ENCODE measurements at places on chromosomes 4 and X.

GRCh38 chr4:105630670-105631655 is 77.5 kb downstream of the INTS12 start:
- no peak for DNase-seq

DNA sequence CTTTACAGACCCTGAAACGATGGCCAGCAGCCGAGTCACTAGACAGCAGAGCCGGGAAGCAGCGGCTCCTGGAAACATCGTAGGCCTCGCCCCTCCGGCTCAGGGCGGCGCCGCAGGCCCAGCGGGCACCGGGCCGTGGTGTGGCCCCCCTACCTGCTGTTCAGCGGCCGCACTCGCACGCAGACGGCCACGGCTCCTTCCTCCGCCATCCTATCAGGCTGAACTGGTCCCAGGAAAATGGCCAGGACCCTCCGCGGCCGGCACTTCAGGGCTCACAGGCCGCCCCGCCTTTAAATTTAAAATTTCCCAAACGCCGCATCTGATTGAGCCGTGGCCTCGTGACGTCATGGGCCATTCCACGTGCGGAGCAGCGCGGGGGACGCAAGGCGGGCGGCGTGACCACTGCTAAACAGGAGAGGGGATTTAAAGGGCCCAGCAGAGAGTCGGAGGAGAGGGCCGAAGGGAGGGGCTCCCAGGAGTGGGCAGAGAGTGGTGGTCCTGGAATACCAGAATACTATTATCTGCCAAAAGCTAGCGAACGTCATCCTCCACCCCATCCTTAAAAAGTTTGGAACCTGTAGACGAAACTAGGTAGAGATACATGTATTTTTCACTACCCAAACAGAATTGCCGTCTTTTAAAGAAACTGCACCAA is at the start of gene CENPE:
TSS of gene CENPE (minus strand) at position 233 of the 655 bp plus-strand sequence. CDS start at position 209, 24 bp downstream.
- DNase-seq, result peak; percentile 76

- DNase-seq, result no peak
These were observed 78.3 kb downstream of the CT47B1 start for GRCh38 chrX:120797188-120797851.

DNA sequence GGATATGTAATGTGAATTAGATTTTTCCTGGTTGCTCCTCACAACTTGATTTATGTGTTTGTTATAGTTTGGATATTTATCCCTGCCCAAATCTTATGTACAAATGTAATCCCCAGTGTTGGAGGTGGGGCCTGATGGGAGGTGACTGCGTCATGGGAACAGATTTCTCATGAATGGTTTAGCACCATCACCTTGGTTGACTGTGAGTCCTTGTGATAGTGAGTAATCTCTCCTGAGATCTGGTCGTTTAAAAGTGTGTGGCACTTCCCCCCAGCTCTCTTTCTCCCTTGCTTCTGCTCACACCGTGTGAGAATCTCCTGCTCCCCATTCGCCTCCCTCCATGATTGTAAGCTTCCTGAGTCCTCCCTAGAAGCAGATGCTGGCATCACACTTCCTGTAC is 2.2 kb downstream of the MID2 start:
- no peak for DNase-seq

- DNase-seq, result no peak
These were observed 72.2 kb upstream of the PPP3CA start for GRCh38 chr4:101419336-101420135.

DNA sequence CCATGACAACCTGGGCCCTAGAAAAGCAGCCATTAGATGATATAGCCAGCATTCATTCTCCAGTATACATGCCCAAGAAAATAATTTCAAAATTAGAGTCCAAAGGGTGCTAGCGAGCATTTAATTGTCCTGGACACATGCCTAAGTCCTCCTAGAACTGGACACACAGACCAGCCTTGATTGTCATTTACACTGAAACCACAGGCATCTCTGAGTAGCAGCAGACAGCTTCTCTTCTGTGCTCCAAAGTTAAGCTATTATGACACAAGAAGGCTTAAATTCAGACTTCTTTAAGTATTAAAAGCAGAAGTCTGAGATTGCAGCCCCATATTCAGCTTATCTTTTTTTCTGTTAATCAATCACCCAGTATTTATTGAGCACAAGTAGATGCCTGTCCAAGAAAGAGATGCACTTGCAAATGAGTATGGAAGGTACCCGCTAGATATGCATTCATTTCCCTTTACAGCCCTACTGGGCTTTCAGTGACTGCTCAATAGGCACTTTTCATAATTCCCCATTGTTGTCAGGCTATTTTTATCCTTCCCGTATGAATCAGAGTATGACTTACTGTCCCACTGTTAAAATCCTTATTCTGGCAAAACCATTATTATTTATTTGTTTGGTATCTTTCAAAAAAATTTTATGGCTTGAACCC is 374.1 kb downstream of the FBXW7 start:
- DNase-seq, result no peak

DNA sequence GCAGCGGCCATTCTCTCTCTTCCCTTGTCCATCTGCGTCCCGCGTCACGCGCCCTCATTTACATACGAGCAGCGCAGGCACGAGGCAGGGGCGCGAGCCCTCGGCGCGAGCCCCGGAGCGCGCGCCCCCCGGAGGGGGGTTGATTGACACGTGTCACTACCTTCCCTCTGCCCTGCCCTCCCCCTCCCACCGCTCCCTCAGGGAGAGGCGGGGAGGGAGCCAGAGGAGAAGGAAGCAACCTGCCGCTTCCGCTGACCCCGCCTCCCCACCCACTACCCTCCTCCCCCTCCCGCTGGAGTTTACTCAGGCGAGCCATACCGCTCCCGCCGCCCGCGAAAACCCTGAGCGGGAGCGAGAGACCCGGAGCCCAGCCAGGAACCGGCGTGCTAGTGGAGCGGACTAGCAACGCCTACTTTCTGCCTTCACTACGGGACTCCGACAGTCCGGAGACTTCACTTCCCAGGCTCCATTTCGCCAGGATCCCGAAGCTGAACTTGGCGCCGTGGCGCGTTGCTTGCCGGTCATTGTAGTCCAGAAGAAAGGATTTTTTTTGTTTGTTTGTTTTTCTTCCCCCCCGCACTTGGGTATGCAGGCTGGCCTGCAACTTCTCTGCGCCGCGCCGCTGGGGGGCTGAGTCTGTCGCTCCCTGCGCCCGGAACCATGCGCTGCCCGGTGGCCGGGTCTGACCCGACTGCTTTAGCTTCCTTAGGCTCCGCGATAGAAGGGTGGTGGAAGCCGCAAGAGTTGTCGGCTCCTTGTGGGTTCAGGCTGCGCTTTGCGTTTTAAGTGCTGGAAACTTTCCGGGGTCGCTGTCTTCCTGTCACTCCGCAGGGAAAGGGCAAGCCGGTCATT is at the start of gene LCORL:
TSS of gene LCORL (minus strand) at position 36 of the 852 bp plus-strand sequence. CDS start at position 32, 4 bp downstream.
- peak; percentile 84 for DNase-seq

DNA sequence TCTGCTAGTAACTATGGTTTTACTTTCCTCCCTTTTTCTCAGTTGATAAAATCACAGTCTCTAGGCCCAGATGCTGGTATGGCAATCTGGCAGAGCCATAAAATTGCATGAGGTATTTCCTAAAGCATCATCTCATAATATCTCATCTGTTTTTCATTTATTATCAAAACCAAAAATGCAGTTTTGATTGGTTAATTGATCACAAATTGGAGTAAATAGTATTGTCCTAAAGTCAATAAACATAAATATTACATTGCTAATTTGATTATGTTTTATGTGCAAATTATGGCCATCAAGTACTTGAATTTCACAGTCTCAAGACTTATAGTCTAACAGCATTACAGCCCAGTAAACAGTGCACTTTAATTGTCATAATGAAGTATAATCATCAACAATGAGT is 2365.6 kb downstream of the ARAP2 start:
- no peak for DNase-seq

GRCh38 chr4:94957030-94957429 is 199.3 kb downstream of the BMPR1B start:
- DNase-seq, result no peak

GRCh38 chr4:48033825-48034413 is 17.3 kb downstream of the NIPAL1 start:
- peak; percentile 49 for DNase-seq

DNA sequence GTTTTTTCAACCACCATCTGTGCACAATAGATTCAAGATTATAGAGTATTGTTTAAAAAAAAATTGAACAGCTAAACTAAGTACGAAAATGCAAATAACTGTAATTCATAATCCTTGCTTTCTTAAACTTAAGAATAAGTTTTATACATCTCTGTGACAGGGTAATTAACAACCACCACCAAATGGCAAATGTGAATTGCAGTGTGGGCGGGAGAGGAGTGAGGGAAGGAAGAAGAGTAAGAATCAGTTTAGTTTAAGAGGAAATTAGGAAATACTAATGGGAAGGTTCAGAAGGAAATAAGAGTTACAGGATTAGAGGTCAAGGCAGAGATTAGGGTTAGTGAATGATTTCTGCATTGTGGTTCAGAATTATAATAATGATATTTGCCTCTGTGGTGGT is 430.9 kb downstream of the SPRY1 start:
- no peak for DNase-seq

DNA sequence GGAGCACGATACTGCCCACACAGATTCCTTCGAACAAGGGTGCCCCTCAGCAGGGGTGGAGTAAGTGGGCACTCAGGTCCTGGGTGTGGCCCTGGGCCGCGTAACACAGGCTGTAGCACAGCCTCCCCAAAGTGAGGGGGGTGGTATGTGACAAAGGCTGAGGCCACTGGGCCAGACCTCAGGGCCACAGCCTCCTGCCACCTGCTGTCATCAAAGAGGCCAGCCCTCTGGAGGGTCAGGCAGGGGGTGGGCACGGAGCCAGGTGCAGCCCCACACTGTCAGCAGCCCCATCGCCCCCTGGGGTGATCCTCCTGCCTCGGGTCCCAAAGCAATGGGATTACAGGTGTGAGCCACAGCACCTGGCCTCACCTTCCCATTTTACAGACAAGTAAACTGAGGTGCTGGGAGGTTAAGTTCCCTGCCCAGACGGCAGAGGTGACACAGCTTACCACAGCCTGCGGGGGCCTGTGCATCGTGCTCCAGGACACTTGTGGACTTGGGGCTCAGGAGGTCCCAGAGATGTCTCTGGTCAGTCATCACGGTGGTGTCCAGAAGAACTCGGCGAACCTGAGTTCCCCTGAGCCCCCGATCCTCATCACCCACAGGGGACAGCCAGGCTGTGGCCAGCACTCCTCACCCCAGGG is 27.5 kb upstream of the MXD4 start:
- no peak for DNase-seq

DNA sequence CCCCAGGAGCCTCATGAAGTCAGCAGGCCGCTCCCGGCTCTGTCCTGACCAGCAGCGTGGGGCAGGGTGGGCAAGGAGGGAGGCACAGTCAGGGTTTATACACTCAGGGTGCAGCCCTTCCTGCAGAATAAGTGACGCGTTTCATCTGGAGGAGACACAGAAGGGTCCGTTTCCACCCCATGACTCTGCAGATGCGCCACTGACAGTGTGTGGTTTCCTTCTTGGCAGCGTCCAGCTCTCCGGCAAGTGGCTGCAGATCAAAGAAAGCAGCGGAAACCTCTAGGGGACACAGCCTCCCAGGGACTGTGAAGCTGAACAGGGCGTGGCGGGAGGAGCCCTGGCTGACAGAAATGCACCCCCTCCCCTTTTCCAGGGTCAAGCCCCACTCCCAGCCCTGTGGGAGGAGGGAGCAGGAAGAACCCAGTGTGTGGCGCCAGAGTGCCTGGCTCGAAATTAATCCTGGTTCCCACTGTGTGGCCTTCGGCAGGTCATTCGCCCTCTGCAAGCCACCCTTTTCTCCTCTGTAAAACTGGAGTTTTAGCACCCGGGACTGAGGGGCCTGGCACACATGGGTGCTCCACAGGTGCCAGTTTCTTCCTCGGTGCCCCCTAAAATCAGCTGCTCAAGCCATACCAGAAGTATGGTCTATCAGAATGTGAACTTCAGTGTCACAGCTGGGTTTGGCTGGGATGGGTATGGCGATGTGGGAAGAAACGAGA is 17.3 kb upstream of the TBC1D14 start:
- no peak for DNase-seq

GRCh38 chrX:154448484-154448883 is 4.5 kb downstream of the FAM50A start:
- no peak for DNase-seq

GRCh38 chr4:13537011-13537831 is 7.1 kb downstream of the NKX3-2 start:
- no peak for DNase-seq

GRCh38 chr4:33890841-33891240 is 2353.5 kb downstream of the ARAP2 start:
- no peak for DNase-seq

- DNase-seq, result no peak
These were observed 926.6 kb downstream of the STIM2 start for GRCh38 chr4:27787195-27787594.

GRCh38 chrX:110435196-110435595 is 76.5 kb downstream of the RTL9 start:
- no peak for DNase-seq

DNA sequence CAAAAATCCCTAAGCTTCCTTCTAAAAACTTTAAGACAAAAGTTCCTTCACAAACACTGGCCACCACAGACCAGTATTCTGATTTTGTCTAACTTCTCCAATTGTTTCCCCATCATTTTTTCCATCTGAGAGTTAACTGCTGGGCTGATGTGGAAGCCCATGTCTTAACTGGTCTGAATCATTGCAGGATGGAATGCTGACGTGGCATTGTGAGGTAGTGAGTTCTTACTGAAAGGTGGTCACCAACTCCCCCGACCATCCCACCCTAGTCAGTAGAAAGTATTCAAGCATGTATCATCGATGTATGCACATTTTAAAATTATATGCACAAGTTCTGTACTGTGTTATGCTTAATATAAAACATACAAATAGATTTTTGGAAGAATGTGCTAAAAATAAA is 99.1 kb upstream of the SMIM10 start:
- no peak for DNase-seq

- DNase-seq, result no peak
These were observed 146.7 kb upstream of the VCX3A start for GRCh38 chrX:6681521-6682145.

DNA sequence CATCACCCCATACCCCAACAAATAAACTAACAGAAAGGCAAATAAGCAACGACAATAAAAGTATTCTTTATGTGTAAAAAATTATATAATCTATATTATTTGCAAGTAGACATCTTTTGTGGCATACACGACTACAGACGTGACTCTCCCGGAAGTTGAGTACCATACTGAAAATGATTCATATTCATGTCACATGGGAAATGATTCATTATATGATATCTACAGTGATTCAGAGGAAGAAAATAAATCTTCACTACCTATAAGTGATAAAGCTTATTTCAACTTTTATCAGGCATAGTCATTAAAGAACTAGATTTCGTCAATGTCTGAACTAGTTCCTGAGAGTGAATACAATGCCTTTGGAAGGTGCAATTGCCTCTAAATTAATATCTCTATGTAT is 4.6 kb upstream of the ANTXR2 start:
- no peak for DNase-seq

GRCh38 chrX:74277846-74278245 is 26.1 kb upstream of the ZCCHC13 start:
- DNase-seq, result no peak

DNA sequence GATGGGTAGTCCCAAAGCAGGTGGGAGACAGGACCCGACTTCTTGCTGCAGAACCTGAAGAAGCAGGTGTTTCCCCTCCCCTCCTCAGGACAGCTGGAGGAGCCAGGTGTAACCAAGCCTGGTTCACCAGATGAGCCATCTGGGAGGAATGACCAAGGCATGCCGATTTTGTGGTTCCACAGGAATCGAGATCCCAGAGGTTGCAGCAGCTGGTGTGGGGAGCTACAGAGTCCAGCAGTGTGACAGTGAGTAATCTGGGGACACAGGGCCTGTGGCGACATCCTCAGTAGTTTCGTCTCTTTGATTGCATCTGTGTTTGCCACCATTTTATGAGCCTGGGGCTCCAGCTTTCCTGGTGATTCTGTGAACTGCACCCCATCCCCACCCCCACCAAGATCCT is 2.6 kb upstream of the NDP start:
- DNase-seq, result no peak

Measured in effector CD8-positive, alpha-beta T cell (primary cell).